ENCODE measurements at places on chromosomes 4 and X.

DNA sequence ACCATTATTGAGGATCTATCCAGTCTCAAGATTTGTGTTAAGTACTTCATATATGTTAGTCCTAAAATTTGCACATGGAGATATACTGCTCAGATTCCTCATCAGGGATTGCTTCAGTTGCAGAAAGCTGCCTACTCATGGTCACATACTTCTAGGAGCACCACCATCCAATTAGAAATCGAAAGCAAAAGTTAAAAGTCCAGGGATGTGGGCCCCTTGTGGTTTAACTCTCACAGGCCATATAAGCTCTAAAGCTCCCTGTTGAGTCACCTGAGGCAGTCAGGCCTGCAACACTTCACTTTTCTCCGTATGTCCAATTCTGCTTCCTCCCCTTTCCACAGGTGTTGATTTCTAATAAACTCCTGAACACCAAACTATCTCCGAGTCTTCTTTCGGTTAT is 84.2 kb downstream of the CNOT6L start:
- no peak for DNase-seq

GRCh38 chr4:179225594-179225993 is 1783.4 kb upstream of the AGA start:
- no peak for DNase-seq

- peak; percentile 81 for DNase-seq
These were observed 942 bp downstream of the ING2 start for GRCh38 chr4:183505611-183506388.

DNA sequence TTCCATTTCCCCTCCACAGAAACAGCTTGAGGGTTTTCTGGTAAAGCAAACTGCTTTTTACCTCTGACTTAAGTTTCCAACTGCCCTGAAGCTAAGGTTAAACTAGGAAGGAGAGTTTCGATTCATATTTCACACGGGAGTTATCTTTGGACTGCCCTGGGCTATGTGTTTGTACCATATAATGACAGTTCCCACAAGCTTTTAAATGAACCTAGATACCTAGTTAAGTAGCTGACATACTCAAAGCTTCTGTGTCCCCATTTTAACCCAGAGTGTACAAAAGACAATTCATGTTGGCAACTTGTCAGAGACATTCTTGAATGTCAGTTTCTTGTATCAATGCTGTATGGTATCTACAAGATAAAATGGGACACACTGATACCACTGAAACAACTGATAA is 1296.6 kb upstream of the IGFBP7 start:
- no peak for DNase-seq

DNA sequence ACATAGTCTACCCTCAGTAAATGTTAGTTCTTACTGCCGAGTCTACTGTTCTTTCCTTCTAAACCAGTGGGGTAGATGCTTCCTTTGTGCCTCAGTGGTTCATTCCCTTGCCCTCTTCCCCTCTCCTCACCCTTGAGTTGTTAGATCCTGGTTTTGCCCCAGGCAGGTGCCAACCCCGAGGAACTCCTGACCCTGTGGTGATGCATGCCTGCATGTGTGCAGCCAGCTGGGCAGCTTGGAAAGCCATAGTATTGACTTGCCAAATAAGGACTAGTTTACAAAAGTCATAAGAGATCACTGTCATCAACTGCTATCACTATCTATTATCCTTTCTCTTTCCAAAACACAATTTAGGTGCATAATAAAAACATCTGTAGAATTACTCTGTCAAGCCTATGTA is 50.9 kb downstream of the REPS2 start:
- DNase-seq, result no peak

DNA sequence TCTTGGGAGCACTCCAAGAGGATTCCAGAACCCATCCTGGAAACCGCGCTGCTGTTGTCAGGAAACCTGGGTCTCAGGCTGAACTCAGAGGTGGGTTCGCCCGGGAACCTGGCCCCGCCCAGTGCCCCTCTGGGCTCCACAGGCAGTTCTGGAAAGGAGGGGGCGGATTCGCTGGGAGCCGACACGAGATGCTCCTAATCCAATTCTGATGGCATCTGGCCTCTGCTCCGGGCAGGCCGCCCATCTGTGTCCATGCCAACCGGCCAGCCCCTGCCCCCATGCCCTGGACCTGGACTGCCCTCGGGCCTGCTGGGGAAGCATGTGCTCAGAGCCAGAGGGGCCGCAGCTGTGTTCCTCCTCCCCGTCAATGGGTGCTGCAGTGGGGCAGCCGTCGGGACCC is 21.0 kb downstream of the ATP2B3 start:
- no peak for DNase-seq

- DNase-seq, result no peak
These were observed 432.5 kb upstream of the FGF16 start for GRCh38 chrX:77014377-77015372.

DNA sequence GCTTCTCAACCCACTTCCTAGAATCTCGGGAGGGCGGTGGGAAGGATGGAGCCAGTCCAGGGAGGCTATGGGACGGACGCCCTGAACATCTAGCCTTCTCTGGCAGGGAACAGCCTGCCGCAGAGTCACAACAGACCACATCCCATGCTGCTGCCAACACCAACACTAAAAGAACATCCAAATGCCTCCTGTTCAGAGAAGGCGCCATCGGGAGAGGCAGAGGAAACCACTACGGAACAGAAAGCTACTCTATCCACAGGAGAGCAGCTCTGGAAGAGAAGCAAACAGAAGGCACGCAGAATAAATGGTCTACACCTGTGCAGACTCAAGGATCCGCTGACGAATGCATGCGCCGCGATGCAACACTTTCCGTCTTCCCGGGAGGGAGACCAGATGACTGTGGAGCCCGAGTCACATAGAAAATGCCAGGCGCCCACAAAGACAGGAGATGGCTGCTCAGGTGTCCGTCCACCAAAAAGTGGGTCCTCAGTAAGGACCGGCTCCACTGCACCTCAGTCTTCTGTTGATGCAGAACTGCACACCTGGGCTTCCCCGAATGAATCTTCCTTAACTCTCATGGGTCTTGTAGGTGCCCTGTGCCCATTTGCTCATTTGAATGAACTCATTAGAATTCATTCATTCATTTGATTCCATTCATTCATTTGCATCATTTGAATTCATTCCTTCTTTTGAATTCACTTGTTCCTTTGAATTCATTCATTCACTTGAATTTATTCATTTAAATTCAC is 217.5 kb downstream of the DHRSX start:
- DNase-seq, result no peak

DNA sequence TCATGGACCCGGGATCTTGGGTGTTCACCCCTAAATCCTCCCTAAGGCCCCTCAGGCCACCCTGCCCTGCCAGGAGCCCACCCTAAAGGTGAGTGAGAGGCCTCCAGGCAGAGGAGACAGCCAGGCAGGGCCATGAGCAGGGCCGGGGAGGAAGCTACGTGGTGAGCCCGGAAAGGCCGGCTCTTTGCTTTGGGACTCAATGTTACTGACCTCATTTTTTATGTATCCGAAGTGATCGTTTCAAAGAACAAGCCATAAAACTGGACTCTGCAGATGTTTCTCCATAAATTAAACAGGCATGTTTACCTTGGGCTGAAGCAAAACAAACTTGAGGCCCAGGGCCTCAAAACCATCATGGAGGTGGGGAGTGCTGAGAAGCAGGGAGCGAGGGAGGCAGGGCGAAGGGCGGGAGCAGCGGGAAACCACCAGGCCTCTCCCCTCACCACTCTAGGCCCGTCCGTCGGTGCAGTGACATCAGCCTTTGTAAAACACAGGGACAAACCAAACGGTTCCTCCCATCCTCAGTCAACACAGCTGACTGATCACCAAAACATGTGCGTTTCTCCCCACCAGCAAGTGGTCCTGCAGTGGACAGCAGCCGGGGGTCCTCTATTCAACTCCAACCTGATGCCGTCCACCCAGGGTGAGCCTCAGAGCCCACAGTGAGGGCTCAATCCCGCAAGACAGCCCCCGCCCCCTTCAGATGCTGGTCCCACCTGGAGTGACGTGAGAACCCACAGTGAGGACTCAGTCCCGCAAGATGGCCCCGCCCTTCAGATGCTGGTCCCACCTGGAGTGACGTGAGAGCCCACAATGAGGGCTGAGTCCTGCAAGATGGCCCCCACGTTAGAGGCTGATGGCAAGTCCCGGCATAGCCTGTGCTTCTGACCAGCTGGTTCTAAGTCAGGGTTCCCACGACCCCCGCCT is 102.9 kb upstream of the LRPAP1 start:
- no peak for DNase-seq

GRCh38 chr4:6502147-6502546 is 29.7 kb upstream of the PPP2R2C start:
- DNase-seq, result no peak

- no peak for DNase-seq
These were observed 34.4 kb downstream of the FAM13A start for GRCh38 chr4:89022426-89023128.

- DNase-seq, result no peak
These were observed 111.1 kb downstream of the SH3RF1 start for GRCh38 chr4:169159624-169160171.

DNA sequence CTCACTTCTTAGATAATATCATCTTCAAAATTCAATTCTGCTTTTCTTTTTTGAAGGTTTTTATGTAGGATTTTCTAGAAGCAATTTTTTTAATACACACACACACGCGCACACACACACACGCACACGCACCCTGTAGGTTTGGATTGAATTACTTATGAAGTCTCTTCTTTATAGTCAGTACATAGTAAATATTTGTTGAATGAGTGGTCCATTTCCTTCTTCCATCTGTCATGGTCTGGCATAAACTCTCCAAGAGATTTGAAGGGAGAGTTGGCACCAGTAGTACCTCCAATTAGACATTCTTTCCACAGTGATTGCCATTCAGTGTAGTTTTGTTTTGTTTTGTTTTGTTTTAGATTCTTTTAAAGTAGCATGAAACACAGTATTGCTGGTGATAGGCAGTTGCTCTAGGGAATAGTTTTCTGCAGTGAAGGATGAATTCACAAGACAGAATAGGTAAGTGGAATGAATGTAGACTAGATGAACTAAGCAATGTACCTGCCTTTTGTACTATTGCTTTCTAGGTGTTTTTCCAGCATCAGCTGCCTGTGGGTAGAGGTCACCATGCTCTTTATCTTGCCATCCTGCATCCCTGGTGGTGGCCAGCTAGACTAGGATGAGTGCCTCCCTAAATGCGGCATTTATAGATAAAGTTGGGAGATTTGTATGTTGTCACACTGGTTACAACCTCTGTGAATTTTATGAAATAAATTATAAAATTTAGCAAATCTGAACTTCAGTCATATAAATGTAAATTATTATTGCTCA is 20.5 kb downstream of the PDLIM5 start:
- no peak for DNase-seq

DNA sequence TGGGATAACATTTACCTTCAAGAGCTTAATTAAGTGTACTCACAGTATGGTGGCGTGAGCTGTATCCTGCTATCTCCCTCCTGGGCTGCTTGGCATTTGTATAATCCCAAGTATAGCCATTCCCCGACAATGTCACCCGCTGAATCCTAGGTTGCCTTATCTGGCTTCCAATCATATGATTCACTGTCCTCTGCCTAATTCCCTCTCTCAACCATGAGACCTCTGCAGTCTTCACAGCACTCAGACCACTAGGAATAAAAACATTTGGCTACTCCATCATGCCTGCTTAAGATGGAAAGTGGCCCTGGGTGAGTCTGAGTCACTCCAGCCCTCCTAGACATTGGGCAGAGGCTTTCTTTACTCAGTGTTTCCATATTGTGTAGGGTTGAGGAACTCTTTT is 28.9 kb upstream of the WDFY3 start:
- no peak for DNase-seq

- DNase-seq, result no peak
These were observed 136.0 kb upstream of the NPY2R start for GRCh38 chr4:155072417-155072816.

GRCh38 chrX:96551322-96551872 is 133.2 kb upstream of the DIAPH2 start:
- no peak for DNase-seq

DNA sequence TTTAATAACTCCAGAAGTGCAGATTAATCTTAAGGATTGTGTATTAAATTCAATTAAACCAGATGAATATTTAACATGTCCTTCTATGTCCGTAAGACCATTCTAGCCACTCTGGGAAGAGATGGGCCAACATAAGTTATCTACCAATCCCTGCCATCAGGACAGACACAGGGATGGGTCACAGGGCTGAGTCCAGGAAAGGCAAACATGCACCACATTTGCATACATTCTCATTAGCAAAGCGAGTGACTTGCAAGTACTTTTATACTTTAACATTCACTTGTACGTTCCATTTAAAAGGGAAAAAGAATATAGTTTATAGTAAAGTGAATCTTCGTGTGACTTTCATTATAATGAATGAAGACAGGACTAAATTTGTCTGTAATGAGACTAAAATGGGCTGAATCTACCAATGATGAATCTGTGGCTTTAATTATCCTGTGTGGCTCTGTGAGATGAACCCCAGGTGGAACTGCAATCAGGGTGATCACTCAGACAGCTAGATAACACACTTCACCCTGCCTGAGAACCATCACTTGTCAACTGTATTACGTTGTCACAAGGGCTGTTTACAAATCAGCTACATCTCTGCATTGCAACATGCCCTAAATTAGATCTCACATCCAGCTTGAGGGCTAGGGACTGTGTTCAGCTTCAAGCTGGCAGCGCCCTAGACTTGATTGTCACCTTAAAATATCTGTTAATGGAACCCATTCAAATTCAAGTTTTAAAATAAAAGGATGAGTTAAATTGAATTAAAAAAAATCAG is 77.2 kb downstream of the SH3KBP1 start:
- DNase-seq, result no peak

DNA sequence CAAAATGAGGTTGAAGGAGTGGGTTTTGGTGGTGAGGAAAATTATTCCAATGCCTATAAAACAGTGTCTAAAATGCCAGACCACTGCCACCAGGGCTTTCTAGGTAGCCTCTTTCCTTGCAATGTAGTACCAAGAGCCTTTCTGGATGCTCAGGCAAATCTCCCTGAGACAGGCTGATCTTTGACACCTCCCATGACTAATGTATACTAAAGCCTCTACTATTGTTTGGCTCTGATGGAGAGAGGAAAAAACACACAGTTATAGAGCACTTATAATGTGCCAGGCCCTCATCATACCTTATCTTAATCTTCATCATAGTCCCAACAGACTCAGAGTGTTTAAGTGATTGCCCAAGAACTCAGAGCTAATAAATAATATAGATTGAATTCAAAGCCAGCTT is 5.8 kb downstream of the MTMR8 start:
- no peak for DNase-seq

DNA sequence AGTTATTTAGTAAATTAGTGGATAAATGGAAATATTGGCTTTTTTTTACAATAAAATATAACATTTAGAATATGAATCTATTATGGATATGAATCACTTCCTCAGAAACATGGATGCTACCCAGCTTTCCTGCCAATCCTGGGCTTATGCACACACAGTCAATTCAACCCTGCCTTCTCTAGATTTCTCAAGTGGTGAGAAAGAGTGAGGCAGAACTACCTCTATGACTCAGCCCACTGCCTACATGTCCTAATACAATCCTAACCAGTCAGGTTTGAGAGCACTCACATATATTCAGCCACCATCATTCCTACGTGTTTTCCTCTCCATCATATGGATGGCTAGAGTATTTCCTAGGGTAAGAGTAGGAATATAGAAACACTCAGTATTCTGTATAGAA is 91.1 kb upstream of the ANKRD50 start:
- DNase-seq, result no peak
